ENCODE measurements at places on chromosomes 5 and 9.

DNA sequence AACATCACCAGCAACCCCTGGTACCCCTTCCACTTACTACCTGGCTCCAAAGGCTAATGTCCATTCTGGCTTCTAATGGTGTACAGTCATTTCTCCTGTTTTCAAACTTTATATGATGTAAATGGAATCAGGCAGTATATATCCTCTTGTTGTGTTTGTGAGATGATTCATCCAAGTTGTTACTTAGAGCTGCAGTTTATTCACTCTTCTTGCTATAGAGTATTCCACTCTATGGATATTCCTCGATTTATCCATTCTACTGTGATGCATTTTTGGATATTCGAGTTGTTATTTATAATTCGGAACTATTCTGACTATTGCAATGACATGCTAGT lies 32.4 kb downstream of the IRF1 start:
- DNase-seq = no peak

- DNase-seq = no peak
Observed at GRCh38 chr5:79456400-79456799, 57.5 kb downstream of the HOMER1 start.

- no peak for DNase-seq
Observed at GRCh38 chr5:35009657-35010056, 38.1 kb downstream of the AGXT2 start.

- DNase-seq = no peak
Observed at GRCh38 chr5:61137835-61138234, 24.4 kb downstream of the SMIM15 start.

DNA sequence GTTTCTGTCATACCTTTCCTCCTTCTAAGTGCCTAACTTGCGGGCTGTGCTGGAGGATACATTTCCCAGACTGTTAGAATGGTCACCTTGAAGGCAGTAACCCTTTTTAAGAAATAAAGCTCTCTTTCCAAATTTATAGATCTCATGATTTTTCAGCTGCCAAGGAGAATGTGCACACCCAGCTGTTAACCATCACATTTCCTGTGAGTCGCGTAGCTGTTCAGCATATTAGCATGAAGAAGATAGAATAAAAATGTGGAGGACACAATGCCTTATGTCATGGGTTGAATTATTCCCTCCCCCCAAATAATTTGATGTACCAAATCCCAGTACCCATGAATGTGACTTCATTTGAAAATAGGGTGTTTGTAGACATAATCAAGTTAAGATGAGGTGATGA lies 729.4 kb downstream of the MTRR start:
- DNase-seq = no peak

- no peak for DNase-seq
Observed at GRCh38 chr5:150497274-150497988, 10.5 kb upstream of the NDST1 start.

DNA sequence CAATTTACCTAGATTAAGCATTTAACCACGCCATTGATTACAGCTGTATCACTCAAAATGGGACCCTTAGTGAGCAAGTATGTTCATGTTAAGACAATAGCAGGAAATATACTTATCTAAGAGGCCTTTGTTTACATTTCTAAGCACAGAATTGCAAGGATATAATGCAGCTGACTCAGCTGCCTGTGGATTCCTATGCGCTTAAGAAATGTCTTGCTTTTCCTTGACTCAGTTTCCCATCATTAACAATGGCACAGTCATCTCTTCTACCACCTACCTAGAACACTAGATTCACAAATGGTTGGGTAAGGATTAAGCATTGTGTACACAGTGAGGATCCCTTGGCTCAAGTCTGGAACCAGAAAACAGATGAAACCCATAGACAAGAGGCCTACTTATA lies 163.8 kb downstream of the TSSK1B start:
- no peak for DNase-seq
